ENCODE measurements at places on chromosomes 3 and 15.

- DNase-seq, result no peak
These were observed 446.0 kb downstream of the GRM7 start for GRCh38 chr3:7306901-7307300.

DNA sequence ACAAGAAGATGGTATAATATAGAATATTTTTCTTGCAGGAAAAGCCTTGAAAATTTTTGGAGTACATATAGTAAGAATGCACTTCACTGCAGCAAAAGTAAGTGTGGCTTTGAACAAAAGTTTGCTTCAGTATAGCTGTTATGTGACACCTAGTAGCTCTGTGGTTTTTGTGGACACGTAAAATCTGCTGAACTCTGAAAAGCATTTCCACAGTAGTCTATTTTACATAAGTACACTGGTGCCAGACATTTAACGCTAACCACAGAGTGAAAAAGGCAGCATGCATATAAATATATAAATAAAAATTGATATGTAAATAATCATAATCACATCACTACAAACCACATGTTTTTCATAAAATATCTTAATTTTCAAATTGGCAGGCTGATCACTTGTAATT, 39.8 kb downstream of the CGGBP1 start:
- DNase-seq, result peak; percentile 58

DNA sequence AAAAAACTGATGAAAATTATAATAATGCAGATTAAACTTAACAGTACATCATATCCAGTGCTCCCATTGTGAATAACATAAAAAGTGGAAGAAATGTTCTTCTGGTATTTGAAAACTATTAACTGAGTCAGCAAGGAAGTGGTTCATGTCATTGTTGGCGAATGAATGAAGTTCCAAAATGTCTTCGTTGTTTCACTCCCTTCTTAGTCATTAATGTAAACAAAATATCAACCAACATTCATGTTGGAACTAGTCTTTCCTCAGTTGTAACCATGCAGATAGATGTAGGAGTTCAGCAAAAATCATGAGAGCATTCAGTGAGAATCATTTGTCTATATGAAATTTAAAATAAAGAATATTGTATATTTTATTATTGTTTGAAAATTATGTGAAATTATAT, 44.1 kb upstream of the ICE2 start:
- DNase-seq, result peak; percentile 31

DNA sequence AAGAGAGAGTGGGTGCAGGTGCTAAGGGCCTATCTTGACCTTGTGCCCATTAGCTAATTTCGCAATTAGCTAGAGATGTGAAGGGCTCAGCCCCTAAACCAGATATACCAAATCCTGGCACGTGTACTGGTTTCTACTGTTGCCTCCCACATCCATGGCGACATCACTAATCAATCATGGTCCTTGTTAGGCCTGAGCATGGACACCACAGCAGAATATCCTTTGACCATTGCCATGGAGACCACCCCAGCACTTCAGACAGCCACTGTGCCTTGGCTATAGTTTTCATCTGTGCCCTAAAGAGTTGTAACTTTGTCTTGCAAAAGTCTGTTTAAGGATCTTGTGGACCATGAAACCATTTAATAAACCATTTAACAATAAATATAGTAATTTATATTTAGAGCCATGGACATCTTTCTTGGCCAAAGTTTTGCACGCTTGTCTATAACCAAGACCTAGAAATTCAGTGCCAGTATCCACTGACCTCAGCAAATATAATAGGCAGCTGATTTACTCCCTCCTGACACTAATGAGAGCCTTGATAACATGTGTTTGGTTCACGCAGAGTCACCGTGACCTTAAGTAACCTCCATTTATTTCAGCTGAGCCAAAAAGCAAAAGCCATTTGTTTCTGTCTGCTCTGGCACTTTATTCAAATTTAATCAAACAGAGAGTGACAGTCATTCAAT, 43.4 kb downstream of the COLQ start:
- DNase-seq, result no peak

- DNase-seq, result no peak
These were observed 664 bp upstream of the NR2C2 start for GRCh38 chr3:14946739-14947099.

- DNase-seq, result no peak
These were observed 29.3 kb downstream of the UBE2E1 start for GRCh38 chr3:23835087-23835486.

GRCh38 chr15:24819680-24820079, 135.1 kb upstream of the SNRPN start:
- no peak for DNase-seq

DNA sequence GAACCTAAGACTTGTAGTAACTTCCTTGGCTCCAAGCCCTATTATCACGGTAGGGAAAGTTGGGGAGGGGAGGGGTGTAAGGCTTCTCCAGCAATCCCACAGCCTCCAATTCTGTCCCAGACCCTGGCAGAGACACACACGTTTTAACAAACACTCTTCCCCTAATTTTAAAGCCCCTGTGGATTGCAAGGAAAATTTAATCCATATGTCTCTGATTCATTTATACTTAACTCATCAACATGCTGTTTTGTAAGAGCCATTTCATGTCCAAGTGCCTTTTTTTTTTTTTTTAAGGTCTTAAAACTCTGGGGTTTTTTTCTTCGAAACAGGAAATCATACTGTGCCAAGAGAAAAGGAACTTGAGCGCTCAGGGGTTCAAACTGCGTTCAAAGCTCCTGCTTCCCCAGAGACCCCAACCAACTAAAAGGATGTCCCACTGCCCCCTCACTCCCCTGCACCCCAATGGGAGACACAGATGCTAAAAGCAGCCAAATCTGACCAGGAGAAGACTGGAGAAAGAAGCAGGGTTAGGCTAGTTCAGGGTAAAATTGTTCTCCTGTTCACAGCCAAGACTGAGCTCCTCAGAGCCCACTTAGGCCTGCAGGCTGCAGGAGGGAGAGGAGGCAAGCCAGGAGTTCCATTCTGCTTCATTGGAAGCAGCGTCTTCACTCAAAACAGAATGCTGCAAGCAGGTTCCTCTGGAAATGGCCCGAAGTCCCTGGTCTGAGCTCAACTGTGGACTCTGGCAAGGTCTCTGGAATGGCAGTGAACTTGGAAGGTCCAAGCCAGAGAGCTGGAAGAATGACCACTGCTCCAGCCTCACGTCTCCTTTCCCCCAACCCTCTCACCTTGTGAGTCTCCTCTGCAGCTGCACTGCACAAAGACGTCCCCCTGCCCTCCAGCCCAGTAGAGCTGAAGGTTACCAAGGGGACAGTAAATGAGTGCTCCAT, 172.5 kb downstream of the NTRK3 start:
- no peak for DNase-seq

GRCh38 chr3:27715863-27716262, 6.3 kb downstream of the EOMES start:
- DNase-seq, result no peak

GRCh38 chr15:70954171-70954570, 61.5 kb downstream of the LRRC49 start:
- no peak for DNase-seq

GRCh38 chr3:195768831-195769303, 42.9 kb downstream of the MUC4 start:
- no peak for DNase-seq

- DNase-seq, result no peak
These were observed 168.9 kb downstream of the CNTN3 start for GRCh38 chr3:74445541-74445940.

GRCh38 chr3:7692866-7693265, 808.8 kb upstream of the LMCD1 start:
- DNase-seq, result no peak

DNA sequence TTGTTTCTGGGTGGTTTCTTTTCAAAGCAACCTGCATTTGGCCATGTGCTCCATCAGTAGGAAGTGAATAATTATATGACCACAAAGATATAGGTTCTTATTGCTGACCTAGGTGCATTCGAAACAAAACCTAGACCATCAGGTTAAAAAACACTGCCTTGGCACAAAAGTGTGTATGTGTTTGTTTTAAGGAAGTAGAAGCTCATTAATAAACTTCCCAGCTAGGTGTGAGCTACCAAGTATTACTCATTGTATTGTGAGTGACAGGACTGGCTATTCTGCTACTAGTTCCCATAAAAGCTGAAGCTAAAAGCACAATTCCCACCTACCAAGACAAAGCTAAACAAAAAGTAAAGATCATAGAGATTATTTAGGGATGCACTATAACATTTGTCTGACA, 168.2 kb downstream of the TP63 start:
- no peak for DNase-seq

DNA sequence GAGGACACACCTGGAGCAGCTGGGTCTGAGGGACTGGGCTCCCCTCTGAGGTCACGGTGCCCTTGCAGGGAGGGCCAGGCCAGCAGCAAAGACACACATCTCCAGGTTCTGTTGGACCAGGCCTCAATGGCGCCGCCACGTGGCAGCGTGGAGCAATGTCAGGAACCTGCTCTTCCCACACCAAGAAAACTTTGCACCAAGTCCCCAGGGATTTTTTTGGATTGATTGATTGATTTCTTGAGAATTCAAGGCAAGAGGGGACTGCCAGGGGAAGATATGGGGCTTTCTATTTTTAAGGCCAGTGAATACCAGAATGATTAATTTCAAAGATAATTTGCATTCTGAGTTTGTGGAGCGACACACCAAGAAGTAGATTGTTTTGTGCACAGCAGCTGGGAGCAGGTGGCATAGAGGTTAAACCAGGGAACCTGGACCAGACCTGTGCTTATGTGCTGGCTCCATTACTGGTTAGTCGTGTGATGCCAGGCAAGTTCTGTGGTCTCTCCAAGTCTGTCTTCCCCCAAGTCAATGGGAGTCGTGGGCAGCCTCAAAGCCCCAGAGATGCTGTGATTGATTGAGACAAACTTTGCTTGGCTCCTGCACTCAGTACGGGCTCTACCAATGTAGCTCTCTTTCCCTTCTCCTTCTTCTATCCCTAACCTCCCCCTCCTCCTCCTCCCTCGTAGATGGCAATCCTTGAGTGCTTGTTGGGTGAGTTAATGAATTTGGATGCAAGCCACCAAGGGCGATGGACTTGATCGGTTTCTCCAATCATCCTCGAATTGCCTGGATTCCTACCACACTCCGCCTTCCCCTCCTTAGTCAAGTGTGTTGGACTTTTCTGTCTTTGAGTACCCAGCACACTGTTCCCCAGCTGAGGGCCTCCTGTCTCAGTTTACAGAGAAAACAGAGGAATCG, 96.2 kb upstream of the TRPM1 start:
- peak; percentile 47 for DNase-seq

- no peak for DNase-seq
These were observed 4.3 kb downstream of the CHAC1 start for GRCh38 chr15:40957581-40958051.

DNA sequence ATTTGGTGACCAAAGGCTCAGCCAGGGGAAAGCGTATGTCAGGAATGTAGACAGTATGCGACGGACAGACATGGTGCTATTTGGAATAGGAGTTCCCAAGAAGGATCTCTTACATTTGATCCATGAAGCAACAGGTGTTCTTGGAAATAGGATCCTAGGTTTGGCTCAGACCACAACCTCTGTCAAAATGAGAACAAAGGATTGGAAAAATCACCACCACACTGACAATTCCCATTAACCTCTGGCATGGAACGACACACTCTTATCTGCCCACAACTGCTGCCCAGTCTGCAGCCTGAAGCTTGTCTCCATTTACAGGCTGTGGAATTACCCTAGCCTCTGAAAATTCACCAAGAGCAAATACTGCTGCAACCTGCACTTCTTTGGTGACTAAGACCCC, 33.6 kb upstream of the LRRN1 start:
- DNase-seq, result no peak

GRCh38 chr3:51350751-51351150, 34.3 kb upstream of the MANF start:
- DNase-seq, result no peak

DNA sequence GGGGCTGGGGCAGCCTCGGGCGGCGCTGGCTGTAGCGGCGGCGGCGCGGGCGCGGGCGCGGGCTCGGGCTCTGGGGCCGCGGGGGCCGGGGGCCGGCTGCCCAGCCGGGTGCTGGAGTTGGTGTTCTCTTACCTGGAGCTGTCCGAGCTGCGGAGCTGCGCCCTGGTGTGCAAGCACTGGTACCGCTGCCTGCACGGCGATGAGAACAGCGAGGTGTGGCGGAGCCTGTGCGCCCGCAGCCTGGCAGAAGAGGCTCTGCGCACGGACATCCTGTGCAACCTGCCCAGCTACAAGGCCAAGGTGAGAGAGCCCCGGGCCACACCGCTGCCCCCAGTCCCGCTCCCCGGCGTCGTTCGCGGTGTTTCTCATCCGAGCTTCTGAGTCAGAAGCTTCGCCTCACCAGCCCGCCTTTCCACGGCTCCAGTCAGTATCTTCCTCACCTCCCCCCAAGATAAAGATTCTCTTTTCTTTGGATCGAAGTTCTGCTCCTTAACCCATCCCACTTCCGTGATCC, 600 bp downstream of the FBXO45 start:
- peak; percentile 66 for DNase-seq

GRCh38 chr3:111237946-111238345, 166.3 kb downstream of the NECTIN3 start:
- DNase-seq, result no peak

DNA sequence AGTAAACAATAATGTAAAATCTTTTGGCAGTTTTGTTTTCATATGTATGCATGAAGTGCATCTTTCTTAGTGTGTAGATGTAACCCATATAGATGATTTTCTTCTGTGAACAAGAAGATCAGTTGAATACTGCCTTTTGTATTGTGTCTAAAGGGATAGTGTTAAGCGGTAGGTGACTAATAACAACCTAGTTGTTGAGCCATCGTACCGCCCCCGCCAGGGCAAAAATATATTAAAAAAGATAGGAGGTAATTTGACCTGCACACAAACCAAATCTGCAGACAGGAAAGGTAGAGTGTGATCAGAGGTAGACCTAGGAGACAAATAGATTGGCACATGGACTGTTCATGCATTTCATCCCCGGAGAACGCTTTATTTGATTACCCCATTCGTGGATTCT, 3.3 kb upstream of the GMNC start:
- no peak for DNase-seq

DNA sequence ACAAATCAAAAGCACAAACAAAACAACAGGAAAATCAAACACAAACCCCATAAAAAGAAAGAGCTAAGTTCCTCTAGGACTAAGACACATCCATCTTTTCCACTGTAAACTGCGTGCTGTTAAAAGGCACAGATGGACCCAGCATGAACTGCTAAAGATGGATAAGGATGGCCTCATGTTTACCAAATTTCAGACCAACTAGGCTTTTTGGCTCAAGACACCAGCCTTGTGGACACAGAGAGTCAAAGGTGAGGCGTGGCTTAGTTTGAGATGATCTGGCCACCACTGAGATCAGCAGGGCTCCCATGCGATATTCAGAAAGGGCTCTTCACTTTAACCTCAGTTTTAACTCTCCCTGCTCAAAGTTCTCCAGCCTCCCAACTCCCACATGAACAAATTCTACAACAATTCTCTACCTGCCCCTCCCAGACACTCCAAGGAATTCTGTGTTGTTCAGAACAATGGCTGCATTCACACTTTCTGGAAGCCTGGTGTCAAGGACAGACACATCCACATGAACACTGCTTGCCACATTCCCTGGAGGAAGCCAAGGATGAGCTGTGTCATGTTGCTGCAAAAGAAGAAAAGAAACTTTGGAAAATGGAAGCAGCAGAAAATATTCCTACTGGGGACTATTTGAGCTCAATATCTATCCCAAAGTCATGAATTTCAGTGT, 198.4 kb upstream of the LRRN1 start:
- no peak for DNase-seq
